Large intestine (tissue), 12 donors: ENCODE measurements at places on chromosomes 7 and 10.

GRCh38 chr7:70484255-70484654, 647.7 kb upstream of the GALNT17 start:
- no peak overlapping the region for H3K27ac ChIP-seq
- DNase-seq: no peak
- H3K27me3 ChIP-seq: no peaks in the 10 kb centered on the region
- H3K4me1 ChIP-seq: peaks cover 6% of the 10 kb centered on the region
- no peak overlapping the region for H3K4me3 ChIP-seq

DNA sequence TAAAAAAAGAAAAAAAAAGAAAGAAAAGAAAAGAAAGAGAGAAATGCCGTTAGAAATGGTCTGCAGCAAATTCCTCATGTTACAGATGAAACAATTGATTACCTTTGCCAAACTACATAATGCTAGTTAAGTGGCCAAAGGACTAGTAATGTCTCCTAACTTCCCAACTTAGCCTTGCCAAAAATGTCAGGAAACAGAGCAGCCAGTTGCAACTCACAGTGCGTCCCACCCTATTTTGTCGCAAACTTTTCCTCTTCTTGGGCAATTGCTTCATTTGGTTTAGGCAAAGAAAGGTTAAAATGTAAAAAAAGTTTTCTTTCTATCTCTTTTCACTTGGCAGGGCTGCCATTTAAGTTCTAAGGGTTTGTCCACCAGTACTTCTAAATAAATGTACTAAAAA, 53.1 kb downstream of the APBB1IP start:
- no peaks in the 10 kb centered on the region for H3K4me1 ChIP-seq
- no peak overlapping the region for H3K27ac ChIP-seq
- no peak for DNase-seq
- no peaks in the 10 kb centered on the region for H3K27me3 ChIP-seq

DNA sequence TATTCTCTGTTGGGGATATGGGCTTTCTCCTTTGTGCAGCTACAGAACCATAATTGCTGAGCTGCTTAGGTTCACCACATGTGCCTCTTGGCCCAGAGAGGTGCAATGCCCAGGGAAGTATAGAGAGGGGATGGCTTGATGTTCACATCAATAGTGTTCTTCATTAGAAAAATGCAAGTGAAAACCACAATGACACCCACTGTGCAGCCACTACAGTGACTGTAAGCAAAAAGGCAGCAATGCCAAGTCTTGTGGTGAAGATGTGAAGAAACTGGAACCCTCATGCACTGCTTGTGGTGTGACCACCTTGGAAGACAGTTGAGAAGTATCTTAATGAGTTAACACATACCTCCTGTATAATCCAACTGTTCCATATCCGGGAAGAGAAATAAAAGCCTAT, 318.9 kb upstream of the ZMIZ1 start:
- no peak overlapping the region for H3K27ac ChIP-seq
- H3K4me3 ChIP-seq: no peak overlapping the region
- DNase-seq: no peak

GRCh38 chr10:69073736-69074364, 14.1 kb upstream of the SRGN start:
- no peak overlapping the region for H3K27ac ChIP-seq
- no peak for DNase-seq
- H3K27me3 ChIP-seq: no peaks in the 10 kb centered on the region
- H3K36me3 ChIP-seq: no peaks in the 10 kb centered on the region
- no peak overlapping the region for H3K4me3 ChIP-seq
- H3K4me1 ChIP-seq: no peaks in the 10 kb centered on the region

DNA sequence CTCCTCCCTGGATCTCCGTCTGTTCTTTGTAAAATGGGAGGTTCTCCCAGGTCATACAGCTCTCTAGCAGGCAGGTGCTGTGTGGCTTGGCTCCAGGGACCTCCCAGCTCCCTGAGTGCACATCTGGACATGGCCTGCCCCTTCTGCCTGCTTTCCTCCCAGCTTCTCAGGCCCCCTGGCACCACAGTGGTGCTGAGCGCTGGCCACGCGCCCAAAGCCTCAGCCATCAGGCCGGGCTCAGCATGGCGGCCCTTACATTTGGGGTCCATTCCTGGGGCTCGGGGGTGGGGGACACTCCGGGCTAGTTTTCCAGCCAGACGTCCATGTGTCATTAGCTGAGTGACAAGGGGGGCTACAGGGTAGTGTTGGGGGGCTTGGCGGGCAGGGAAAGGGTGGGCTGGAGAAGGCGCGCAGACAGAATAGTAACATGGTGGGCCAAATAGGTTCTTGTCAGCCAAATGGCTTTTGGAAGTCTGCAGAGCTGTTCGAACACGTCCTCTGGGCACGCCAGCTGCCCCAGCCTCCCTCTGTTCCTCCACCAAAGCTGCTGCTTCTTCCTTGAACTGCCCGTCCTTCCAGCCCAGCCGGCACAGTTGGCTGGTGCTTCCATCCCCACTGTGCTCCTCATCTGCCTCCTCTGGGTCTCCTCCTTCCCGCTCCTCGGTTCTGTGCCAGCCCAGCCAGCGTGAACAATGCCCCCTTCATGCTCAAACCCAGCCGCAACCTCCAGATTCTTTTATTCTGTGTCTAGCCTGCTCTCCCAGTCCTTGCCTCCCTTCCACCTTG, 65.9 kb downstream of the GOLGA7B start:
- no peaks in the 10 kb centered on the region for H3K36me3 ChIP-seq
- H3K4me3 ChIP-seq: no peak overlapping the region
- H3K4me1 ChIP-seq: no peaks in the 10 kb centered on the region
- H3K27ac ChIP-seq: no peak overlapping the region
- H3K27me3 ChIP-seq: peaks cover 21% of the 10 kb centered on the region

GRCh38 chr7:102236592-102237287, 49.9 kb upstream of the SH2B2 start:
- no peaks in the 10 kb centered on the region for H3K27me3 ChIP-seq
- peak; percentile 57 for DNase-seq
- no peak overlapping the region for H3K4me3 ChIP-seq
- H3K4me1 ChIP-seq: peaks cover 11% of the 10 kb centered on the region
- H3K36me3 ChIP-seq: peaks cover 71% of the 10 kb centered on the region

GRCh38 chr7:3942816-3943745, 642.0 kb downstream of the SDK1 start:
- no peaks in the 10 kb centered on the region for H3K36me3 ChIP-seq
- no peaks in the 10 kb centered on the region for H3K27me3 ChIP-seq
- DNase-seq: peak; percentile 67
- H3K27ac ChIP-seq: no peak overlapping the region
- H3K4me3 ChIP-seq: no peak overlapping the region
- no peaks in the 10 kb centered on the region for H3K4me1 ChIP-seq
